ENCODE measurements at places on chromosomes 11 and 22.

GRCh38 chr11:35967042-35967441 lies 23.2 kb downstream of the LDLRAD3 start:
- DNase-seq = no peak

DNA sequence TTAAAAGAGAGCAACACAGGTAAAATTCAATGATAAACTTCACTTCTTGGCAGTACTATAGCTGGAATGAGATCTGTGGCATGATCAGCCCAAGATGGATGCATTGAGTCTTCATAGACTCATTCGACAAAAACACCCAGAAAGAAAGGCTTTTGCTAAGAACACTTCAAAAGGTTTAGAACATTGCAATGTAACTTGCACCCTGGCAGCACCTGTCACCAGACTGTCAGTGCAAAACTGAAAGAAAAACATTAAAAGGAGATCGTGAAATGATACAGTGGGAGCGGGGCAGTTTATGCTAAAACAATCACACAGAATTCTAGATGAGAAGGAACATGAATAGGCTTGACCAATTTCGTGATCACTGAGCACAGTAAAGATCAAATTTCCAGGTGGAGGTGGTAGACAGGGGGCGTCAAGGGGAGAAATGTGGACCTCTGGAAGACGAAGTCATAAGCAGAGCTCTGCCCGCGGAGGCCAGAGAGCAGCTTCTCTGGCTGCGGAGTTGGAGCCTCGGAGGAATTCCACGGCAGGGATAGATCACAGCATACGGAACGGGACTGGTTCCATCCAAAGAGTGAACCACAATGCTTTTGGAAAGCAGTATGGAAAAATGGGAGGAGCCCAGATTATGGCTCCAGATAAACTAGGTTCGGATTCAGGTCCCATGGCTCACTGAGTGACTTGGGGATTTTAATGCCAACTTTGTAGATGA lies 11.9 kb downstream of the VSIG10L2 start:
- no peak for DNase-seq

GRCh38 chr11:45233121-45233803 lies 52.9 kb downstream of the SYT13 start:
- DNase-seq = peak; percentile 21

DNA sequence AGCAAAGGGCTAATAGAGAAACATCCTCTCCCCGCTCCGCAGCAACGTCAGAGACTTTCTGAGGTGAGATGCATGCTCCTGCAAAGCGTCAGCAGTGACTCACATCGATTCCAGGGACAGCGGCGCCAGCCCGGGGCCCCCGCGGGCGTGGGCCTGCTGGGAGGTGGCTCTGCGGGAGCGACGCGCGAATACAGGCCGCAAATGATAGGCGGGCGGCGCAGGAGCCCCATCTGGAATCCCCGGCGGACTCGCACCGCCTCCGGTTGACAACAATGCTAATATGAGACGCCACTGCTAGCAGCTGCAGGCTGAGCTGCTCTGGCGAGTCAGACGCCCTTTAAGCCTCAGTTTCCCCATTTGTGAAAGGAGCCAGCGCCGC lies 557 bp downstream of the RANGAP1 start:
- no peak for DNase-seq

DNA sequence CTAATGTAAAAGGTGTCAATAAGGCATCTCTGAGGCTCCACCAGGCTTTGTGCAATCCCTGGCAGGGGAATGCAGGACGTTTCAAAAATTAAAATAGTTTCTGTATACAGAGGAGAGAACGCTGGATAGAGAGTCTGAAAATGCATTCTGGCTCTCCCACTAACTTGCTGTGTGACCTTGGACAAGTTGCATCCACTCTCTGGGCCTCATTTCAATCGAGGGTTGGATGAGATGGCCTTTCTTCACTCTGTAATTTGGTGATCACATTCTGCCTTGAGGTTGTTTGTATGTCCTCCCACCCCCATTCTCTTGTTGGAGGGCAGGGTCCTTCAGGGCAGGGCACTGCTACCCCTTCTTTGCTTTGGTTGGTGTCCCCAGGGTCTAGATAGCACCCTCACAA lies 78.5 kb downstream of the CACNG2 start:
- no peak for DNase-seq

GRCh38 chr11:111936040-111936540 lies 1.1 kb upstream of the DIXDC1 start:
- no peak for DNase-seq

GRCh38 chr11:65698205-65698604 lies 13.8 kb upstream of the KAT5 start:
- DNase-seq = no peak

- DNase-seq = no peak
These were observed 112.7 kb upstream of the OR4B1 start for GRCh38 chr11:48103621-48104567.

- no peak for DNase-seq
These were observed 10.6 kb downstream of the ACAT1 start for GRCh38 chr11:108131993-108132392.

- DNase-seq = no peak
These were observed 124.5 kb downstream of the UVRAG start for GRCh38 chr11:75939516-75939915.

DNA sequence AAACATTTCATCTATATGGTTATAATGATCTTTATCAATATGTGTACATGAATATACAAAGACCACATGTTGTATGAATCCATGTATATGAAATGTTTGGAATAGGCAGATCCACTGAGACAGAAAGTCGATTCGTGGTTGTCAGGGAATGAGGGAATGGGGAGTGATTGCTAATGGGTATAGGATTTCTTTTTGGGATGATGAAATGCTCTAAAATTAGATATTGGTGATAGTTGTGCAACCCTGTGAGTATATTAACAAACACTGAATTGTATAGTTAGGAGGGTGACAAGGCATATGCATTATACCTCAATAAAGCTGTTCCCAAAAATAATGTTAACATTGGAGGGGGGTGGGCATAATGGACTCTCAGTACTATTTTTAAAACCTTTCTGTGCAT lies 5.0 kb upstream of the PTPMT1 start:
- no peak for DNase-seq

- DNase-seq = no peak
These were observed 3.9 kb upstream of the E2F8 start for GRCh38 chr11:19244621-19245020.

DNA sequence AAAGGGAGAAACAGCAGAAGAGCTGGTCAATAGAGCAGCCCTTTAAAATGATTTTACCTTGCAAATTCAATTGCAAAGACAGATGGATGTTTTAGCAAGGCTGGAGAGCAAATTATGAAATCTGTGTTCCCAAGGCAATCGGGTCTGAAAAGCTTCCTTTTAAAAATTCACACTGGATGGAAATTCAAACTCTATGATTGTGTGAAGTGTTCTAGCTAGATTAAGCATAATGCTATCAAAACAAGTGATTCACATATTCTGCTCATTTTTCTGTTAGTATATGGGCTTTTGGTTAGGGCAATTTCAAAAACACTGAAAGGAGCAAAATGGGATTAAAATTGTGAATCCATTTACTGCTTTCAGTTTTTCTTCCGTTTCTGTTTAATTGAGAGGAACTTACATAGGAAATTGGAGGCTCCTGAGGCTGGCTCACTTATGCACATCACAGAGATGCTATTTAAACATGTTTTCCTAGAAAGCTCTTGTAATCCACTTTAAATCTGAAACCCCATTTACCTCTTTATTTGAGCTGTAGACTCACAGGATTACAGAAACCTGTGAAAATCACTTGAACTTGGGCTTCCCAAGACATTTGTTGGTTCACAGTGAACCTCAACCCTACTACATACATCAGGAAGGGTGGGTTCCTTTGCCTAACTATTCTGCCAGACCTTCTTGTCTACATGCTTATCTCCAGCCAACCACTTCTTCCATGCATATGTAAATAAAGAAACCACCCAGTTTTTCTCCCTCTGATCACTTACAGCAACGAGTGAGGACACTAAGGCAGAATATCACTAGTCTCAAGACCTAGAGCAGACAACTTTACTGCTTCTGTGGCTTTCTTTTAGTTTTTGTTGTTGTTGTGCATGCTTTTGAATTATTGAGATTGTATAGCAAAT lies 201.9 kb upstream of the PITPNB start:
- DNase-seq = no peak

GRCh38 chr11:115885535-115886421 lies 381.6 kb upstream of the CADM1 start:
- no peak for DNase-seq

GRCh38 chr22:50049299-50050195 lies 8.6 kb downstream of the TTLL8 start:
- DNase-seq = no peak

- no peak for DNase-seq
These were observed 1.4 kb downstream of the MUS81 start for GRCh38 chr11:65861533-65862183.

DNA sequence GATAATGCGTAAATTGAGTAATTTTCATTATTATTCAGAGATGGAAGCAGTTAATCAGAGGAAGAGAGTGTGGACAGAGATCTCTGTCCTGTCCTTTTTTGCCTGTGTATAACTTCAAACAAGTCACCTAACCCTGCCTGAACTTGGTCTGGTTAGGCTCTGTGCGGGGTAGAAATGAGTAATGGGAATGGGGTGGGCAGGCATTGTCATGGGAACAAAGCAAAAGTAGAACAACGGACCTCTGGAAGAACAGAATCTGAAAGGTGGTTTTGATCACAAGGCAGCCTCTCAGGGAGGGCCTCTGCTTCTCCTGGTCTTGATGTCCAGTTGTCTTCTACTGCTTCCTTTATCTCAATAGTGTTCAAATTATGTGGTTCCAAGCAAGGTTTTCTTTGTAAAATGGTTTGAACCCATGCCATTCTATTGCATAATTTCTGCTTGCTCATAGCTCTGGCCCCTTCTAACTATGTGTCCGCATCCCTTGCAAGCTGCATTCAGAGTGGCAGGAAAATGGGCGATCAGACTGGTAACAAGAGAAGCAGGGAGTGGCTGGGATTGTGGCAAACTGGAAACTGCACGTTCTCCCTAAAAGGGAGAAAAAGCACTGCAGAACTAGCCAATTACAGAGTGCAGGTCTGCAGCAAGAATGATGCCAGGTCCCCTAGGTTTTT lies 76.1 kb downstream of the PRR5L start:
- DNase-seq = no peak

DNA sequence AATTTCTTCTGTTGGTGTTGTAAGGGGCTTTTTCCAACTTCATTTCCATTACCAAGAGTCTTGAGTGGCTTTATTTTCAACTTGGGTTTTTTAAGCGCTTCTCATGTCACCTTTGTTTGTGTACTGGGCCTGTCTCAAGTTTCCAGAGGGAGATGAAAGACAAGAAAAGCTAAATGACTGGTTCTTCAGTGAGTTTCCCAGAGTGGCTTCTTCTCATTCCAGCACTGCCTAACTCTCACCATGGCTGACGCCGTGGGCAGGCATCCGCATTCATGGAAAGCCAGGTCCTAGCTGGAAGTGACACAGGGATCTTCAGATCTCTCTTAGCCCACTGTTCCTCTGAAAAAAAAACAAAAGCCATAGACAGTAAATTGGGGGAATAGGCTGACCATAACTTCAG lies 28.6 kb downstream of the MARK2 start:
- DNase-seq = no peak

Measured in cerebellar nuclear complex (tissue), 1 donor.